ENCODE measurements at places on chromosomes 3 and 15. TPM values are rescaled to one million over a fixed set of nuclear protein-coding genes. Genes with fewer than 3 reads are reported as not detected.

WDR49 gene
- polyA plus RNA-seq = 5.6 TPM

THAP10 gene
- 2.4 TPM for polyA plus RNA-seq

TM2D3 gene
- 24.9 TPM for polyA plus RNA-seq

LYZL4 gene
- polyA plus RNA-seq = not detected

IMPG2 gene
- polyA plus RNA-seq = not detected

ADGRG7 gene
- polyA plus RNA-seq = 90.1 TPM

NEK11 gene
- 11.0 TPM for polyA plus RNA-seq

TMCO5A gene
- not detected for polyA plus RNA-seq

UBR1 gene
- 5.4 TPM for polyA plus RNA-seq

PLCH1 gene
- 9.7 TPM for polyA plus RNA-seq

OR5H2 gene
- polyA plus RNA-seq = not detected

COLQ gene
- 2.1 TPM for polyA plus RNA-seq

HAPLN3 gene
- polyA plus RNA-seq = 0.27 TPM

CAV3 gene
- 0.96 TPM for polyA plus RNA-seq

NDN gene
- 12.7 TPM for polyA plus RNA-seq

RHCG gene
- polyA plus RNA-seq = 0.81 TPM

DYNLT2B gene
- polyA plus RNA-seq = 10.2 TPM

SLTM gene
- 52.1 TPM for polyA plus RNA-seq

GADL1 gene
- not detected for polyA plus RNA-seq

TM6SF1 gene
- polyA plus RNA-seq = 4.7 TPM

ZNF592 gene
- polyA plus RNA-seq = 16.3 TPM

SAXO2 gene
- polyA plus RNA-seq = 0.37 TPM

ARGFX gene
- not detected for polyA plus RNA-seq

GPR160 gene
- polyA plus RNA-seq = 55.7 TPM

CYP11A1 gene
- polyA plus RNA-seq = 0.92 TPM

NAALADL2 gene
- polyA plus RNA-seq = 0.22 TPM

CYP1A1 gene
- not detected for polyA plus RNA-seq

NR2F2 gene
- 4.9 TPM for polyA plus RNA-seq

Measured in small intestine (tissue), 16 donors.